ENCODE measurements at places on chromosomes 5 and 9.

DNA sequence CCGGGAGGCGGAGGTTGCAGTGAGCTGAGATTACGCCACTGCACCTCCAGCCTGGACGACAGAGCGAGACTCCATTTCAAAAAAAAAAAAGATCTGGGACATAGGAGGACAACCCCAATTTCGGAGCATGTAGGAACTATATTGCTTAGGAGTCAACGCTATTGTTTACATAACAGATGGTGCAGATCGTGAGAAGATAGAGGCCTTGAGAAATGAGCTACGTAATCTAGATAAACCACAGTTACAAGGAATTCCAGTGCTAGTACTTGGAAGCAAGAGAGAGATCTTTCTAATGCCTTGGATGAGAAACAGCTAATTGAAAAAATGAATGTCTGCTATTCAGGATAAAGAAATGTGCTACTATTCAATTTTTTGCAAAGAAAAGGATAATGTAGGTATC lies 20.3 kb downstream of the TBC1D2 start:
- no peak for DNase-seq

GRCh38 chr5:72464071-72464470 lies 43.1 kb downstream of the ZNF366 start:
- DNase-seq = no peak

- no peak for DNase-seq
Measured at GRCh38 chr9:106104887-106105286, 410.5 kb downstream of the TMEM38B start.

DNA sequence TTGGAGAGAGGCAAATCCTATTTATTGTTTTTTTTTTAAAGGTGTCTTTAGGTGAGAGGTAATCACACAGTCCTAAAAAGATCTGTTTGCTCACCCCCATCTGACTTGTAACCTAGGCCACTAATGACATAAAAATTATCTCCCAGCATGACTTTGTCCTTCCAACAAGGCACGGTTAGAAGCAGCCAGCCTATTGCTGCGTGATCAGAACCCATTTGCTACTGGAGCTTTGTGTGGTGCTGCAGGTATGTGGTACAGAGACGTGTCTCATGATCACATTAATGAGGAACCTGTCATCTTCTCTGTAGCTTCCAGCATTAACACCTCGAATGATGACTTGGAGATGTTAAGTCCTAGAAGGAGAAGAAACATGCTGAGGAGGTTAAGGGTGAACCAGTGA lies 555.8 kb upstream of the TLE4 start:
- no peak for DNase-seq

DNA sequence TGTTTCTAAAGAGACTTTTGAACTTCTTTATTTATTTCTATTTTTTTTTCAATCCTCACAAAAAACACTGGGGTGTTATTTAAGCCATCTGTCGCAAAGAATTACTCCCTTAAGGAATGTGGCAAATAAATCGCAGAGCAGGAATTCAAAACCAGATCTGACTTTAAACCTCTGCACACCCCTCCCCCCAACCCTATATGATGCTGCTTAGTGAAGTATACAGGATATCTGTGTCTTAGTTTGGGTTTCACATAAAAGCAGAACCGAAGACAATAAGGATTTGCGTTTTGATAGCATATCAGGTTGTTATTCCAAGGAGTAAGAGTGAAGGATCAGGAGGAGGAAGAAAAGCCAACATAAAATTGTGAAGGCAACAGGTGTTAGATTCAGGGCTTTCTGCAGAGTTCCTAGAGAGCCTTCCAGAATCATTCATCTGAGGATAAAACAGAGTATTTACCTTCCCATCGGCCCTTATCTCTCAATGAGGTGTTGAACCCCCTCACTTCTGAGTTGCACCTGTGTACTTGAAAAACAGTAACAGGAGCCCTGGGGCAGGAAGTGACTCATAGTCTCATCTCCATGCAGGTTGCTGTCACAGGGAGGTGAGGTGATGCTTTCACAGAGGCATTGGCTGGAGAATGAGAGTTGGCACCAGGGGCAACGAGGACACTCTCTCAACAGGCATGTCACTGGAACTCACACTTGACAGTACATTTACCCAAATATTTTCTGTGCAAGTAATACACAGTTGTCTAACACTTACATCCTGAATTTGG lies 33.5 kb upstream of the DMRT3 start:
- DNase-seq = no peak

All from HL-60 (cell line).